ENCODE measurements at places on chromosomes 1 and 21.

GRCh38 chr1:86150553-86151055 lies 6.0 kb downstream of the COL24A1 start:
- DNase-seq, result no peak

- no peak for DNase-seq
Measured at GRCh38 chr1:206716870-206717673, 32.4 kb downstream of the MAPKAPK2 start.

- no peak for DNase-seq
Measured at GRCh38 chr1:173097001-173097400, 46.3 kb upstream of the TNFSF18 start.

DNA sequence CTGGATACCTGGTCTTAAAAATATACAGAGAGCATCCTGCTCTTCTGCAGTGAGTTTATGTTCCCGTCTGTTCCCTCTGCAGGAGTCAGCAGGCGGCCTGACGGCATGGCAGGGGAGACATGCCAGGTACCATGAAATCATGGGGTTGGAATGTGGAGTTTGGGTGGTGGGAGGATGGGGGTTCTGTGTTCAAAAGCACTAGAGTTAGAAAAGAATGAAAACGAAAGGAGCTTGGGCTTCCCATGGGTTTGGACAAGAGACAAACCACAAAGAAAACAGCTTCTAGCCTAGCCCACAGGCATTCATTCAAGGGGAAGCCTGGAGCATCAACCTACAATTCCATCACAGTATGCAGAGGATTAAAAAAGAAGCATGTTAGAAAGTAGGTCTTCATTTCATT lies 59.9 kb downstream of the WARS2 start:
- DNase-seq, result no peak

GRCh38 chr1:67089685-67090208 lies 35.8 kb upstream of the SLC35D1 start:
- no peak for DNase-seq

DNA sequence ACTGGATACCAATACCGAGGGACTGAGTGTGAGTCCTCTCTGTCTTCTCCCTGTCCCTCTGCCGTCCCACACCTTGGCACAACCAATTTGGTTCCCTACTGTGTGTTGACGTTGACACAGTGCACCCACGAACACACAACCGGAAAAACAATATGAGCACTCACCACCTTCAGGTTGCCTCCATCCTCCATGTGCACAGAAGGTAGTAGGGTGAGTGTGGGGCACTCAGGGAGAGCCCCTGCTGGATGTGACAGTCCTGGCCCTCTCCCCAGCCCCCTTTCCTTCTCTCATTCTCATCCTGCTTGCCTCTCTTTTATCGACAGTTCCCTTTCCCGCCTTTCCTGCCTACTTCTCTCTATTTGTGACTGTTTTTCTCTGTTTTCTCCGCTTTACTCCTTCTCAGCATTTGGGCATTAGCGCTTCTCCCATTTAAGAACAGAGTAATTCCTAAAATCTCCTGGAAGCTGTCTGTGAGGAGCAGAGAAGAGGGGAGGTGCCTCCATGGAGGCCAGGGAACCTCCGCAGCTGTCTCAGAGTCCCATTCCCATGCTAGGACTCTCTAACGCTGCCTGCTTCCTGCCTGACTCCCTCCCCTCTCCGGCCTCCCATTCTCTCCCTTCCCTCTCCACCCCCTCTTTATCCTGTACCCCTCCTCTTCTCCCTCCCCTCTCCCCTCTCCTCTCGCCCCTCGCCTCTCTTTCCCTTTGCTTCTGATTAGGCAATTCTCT lies 16.4 kb downstream of the CADM3 start:
- no peak for DNase-seq

- no peak for DNase-seq
Measured at GRCh38 chr21:41780337-41781049, 13.6 kb upstream of the RIPK4 start.

DNA sequence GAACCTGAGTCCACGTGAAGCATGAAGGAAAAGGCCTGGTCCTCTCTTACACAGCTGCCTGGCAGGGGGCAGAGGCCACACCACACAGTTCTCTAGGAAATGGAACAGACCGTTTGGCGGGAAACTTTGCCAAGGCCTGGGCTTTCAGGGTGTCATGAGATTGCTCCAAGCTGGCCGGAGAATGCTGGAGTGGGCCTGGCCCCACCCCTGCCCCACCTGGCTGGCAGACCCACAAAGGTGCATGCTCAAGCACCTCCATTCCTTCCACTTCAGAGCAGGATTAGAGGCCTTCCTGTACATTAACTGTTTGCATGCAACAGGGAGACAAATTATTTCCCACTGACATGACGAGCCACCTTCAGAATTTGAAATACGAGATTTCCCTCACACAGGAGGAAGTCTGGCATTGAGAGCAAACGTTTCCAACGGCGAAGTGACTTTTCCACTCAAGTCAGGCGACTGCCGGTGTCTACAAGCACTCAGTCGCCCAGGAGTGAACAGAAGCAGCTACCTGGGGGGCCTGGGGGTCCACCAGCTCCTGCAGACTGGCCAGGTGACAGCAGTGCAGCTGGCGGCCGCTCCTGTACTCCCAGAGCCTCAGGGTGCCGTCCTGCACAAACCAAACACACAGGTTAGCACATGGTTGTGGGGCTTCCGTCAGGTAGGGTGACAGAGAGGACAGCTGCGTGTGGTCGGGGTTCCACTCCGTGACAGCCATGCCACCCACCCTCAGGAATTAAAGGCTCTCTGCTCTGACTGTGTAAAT lies 24.0 kb downstream of the WDR4 start:
- DNase-seq, result no peak

- DNase-seq, result no peak
Measured at GRCh38 chr1:8510041-8510823, 192.3 kb downstream of the SLC45A1 start.

DNA sequence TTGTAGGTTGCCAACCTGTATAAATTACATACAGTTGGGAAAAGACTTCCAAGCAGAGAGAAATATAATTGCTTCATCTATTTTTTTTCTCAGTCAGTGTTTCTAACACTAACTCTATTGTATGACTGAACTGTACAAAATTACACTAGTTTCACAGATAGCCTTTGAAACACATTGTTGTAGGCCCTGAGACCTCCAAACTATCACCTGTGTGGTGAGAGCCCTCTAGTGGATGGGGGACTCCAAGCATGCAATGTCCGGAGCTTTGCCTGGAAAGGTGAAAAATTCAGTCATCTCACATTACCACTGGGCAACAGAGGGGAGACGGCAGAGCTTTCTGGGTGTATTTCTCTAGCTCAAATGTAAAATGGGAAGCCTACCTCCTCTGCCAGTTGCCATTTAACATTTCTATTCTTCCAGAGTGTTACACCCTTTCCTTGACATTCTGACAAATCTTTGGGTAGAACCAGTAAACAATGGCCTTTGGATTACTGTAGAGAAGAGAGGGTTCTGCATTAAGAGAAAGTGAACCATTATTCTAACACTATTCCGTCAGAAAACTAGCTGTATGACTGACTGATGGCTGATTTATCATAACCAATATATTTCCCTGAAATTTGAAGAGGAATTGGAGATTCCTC lies 212.2 kb downstream of the LYPLAL1 start:
- DNase-seq, result peak; percentile 57

DNA sequence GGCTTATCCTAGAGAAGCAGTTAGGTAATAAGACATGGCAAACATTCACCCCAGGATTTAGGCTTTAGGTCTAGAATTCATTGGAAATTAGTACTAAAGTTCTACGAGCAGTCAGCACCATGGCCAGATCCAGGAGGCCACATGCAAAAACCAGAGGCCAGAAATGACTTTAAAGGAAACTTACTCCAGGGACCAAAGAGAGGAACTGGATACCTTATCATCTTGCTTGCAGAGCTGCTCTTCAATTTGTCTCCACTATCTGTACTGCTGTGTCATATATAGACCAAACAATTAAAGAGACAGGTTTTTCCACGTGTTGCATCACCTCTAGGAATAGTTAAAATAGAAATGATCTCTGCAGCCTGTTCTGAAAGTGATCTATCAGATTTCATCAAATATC lies 127.8 kb downstream of the LMX1A start:
- no peak for DNase-seq

DNA sequence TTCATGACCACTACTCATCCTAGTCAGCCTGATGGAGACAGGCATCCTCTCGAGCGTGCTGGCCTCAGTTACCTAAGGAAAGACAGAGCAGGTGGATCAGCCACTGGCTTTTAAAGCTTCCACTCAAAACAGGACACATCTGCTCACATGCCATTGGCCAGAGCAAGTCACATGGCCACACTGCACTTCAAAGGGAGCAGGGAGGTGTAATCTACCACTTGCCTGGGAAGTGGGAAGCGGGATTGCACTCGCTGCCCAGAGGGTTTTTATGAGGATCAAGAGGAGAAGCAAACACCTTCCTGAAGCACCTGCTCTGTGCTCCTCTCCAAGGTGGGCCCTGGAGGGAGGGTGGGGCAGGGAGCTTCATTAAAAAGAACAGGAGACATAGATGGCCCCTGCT lies 108.0 kb downstream of the TAS1R2 start:
- DNase-seq, result no peak

DNA sequence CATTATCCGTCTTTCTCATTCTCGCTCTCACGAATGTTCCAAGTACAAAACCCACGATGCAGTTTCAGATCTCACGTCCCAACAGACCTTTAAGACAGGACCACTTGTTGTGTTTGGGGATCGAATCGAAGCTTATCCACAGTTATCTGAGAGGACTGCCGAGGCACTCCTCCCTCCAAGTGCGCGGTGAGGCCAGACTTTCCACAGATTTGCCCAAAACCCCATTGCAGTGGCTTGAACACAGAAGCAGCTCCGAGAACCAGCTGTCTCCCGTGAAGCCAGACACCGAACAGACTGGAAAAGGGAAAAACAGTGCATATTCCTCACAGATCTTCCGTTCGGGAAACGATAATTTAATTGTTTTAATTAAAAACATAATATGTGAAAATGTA lies 46.5 kb upstream of the COL6A2 start:
- DNase-seq, result no peak
